KG1 (cell line): ENCODE measurements at places on chromosomes 6 and 20.

GRCh38 chr20:23120936-23121750, 35.0 kb upstream of the CD93 start:
- no peak for DNase-seq

DNA sequence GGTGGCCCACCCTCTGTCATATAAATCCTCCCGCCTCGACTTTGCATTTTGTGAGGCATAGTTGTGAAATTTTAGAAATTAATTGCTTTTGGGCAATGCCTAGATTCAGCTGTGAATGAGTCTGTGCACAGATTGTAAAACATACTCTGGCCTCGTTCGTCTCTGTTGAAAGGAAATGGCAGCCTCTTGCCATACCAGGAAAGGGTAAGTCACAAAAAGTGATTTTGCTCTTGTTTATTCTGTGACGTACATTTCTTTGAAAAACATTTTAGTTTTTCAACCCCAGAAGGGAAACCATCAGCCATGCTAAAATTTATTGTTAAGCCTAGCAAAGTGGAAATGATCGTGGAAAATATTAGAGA, 15.3 kb upstream of the EXOC2 start:
- DNase-seq, result no peak

DNA sequence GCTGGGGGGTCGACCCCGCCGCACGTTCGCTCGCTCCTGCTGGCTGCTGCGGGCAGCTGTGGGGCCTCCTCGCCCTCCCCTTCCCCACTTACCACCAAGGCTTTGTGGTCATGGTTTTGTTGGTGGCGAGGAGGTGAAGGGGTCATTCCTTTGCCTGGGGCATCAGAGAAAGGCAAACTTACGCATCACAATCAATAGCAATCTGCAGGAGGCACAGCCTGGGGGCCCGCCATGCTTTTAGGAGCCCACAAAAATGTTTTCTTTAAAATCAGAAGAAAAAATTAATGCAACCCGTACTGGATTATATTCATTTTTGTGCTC, 137.0 kb downstream of the IMPG1 start:
- no peak for DNase-seq

DNA sequence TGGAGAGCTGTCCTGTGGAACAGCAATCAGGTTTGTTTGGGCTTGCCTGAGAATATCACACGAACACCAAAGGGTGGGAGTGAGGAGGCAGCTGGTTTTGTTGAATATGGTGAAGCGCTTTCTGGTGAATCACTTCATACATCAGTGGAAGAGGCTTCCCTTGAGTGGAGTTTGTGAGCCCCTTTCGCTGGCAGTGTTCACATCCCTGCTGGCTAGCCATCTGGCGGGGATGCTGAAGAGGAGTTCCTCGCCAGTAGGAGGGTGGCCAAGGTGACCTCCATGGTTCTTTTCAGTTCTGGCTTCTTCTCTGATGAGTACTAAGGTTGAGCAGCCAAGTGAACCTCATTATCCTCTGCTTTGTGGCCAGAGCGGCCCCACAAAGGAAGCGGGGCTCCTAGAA, 37.7 kb upstream of the RNF8 start:
- DNase-seq, result no peak

DNA sequence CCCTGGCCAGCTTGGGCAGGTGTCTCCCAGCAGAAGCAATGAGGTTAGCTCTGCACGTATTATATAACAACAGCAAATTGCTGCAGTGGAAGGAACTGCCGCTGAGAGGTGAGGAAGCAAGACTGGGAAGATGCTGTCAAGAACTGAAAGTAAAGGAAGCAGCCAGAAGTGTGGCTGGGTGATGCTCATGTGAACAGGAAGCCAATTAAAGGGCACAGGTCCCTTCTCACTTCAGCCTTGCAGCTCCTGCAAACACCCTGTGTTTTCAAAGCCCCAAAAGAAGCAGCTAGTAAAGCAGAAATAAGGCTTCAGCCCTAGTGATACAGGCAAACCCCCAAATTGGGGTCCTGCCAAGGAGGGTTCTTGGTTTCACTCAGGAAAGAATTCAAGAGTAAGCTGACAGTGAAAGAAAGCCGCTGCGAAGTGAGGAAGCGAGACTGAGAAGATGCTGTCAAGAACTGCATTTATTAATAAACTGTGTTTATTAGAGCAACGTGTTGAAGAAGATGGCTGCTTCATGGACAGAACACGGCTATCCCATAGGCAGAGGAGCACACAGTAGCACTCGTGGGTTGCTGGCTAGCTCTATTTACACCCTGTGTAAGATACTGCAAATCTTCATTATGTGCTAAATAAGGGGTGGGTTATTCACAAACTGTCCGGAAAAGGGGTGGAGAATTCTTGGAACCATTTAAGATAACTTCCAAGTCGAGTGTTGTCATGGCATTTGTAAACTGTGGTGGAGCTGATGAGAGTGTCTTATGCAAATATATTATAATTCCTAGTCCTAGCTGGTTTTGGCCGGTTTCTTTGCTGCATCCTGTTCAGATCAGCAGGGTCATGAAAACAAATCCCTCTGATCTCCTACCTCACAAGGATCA, 152.2 kb downstream of the LINC00237 start:
- DNase-seq, result no peak

GRCh38 chr6:112910256-112910655, 563.1 kb downstream of the RFPL4B start:
- DNase-seq, result no peak

DNA sequence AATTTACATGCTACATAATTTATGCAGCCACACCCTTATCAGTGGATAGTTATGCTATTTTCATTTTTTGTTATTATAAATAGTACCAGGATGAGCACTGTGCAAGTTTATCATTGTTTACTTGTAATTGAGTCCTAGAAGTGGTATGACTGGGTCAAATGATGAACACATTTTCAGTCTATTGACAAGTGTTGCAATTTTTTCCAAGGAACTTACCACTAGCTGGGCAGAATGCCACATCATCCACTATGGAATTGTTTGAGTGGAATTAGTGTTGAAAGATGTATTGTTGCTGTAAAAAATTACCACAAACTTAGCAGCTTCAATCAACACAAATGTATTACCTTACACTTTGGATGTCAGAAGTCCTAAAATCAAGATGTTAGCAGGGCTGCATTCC, 38.1 kb upstream of the OPN5 start:
- DNase-seq, result no peak

DNA sequence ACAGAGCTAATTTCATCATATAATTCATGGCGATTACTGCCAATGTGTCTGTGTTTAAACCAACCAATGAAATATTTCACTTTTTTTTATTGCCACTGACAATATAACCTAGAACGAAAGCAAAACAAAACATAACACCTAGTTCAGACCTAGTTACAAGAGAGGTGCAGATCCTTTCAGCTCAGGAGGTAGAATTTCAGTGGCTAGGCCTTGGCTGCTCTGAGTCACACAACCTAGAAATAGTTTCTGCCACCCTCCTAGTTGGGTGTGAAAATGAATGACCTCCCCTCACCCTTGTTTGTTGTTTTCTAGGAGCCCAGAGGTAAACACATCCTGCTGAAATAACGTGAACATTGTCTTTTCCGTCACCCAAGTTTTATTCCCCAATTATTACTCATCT, 356.3 kb downstream of the HTR1B start:
- DNase-seq, result no peak

GRCh38 chr6:119183457-119183856, 105.0 kb upstream of the FAM184A start:
- no peak for DNase-seq

- DNase-seq, result no peak
These were observed 1.3 kb downstream of the LKAAEAR1 start for GRCh38 chr20:64082820-64083377.

DNA sequence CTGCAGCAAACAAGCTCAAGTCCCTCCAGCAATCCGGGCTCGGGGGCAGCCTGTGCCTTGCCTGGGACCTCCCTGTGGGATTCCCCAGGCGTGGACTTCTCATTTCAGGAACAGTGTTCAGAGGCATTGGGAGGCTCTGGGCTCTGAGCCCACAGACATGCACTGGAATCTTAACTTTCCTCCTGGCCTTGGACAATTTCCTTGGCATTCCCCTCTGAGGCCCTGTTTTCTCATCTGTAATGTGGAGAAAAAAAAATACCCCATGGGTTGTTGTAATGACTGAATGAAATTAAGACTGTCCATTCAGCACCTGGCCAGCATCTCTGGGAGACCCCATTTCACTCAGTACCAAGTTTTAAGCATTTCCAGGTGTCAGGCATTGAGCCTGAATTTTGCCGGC, 17.6 kb downstream of the BPIFB4 start:
- DNase-seq, result no peak

DNA sequence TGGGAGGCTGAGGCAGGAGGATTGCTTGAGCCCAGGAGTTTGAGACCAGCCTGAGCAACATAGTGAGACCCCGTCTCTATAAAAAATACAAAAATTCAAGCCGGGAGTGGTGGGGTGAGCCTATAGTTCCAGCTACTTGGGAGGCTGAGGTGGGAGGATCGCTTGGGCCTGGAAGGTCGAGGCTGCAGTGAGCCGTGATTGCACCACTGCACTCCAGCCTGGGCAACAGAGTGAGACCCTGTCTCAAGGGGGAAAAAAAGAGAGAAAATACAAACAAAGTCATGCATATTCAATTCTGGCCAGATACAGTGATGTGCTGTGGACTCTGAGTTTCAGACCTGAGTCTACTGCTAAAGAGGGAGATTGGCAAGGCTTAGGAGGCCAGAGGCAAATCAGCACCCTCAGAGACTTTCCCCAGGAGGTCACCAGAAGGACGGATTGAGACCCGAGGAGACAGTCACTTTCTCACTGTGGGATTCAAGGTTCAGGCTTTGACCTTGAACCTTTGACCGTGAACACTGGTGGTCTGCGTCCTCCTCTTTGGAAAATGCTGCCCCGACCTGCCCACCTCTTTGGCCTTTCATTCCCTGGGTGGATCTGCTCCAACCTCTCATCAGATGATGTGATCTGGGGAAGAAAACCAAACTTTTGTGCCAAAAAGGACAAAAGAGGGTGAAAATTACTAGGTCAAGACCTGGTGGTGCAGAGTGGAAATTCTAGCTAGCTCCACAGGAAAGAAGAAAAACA, 31.2 kb downstream of the TGM2 start:
- DNase-seq, result no peak

GRCh38 chr6:617456-618100, 39.3 kb downstream of the HUS1B start:
- no peak for DNase-seq

- DNase-seq, result no peak
These were observed 27.1 kb downstream of the AGPAT4 start for GRCh38 chr6:161246725-161247124.

- DNase-seq, result no peak
These were observed 25.7 kb downstream of the CPNE5 start for GRCh38 chr6:36813526-36813925.

GRCh38 chr20:17568972-17569521, 828 bp upstream of the DSTN start:
- DNase-seq, result no peak

DNA sequence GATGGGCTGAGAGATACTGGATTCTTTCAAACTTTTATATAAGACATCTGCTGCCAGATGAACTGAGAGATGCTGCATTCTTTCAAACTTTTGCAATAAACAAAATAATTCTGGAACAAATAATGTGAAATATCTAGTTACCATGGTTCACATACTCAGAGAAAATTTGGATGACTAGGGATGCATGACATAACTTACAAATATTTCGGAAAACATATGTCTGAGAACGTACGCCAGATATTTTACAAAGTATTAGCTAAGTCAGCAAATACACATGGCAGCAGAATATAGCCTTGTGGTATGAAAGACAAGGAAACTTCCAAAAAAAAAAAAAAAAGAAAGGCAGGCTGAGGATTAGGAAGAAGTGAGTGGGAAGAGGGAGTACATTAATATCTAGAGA, 113.3 kb upstream of the TRAF3IP2 start:
- no peak for DNase-seq

- no peak for DNase-seq
These were observed 10.7 kb upstream of the UQCC2 start for GRCh38 chr6:33722103-33722623.

DNA sequence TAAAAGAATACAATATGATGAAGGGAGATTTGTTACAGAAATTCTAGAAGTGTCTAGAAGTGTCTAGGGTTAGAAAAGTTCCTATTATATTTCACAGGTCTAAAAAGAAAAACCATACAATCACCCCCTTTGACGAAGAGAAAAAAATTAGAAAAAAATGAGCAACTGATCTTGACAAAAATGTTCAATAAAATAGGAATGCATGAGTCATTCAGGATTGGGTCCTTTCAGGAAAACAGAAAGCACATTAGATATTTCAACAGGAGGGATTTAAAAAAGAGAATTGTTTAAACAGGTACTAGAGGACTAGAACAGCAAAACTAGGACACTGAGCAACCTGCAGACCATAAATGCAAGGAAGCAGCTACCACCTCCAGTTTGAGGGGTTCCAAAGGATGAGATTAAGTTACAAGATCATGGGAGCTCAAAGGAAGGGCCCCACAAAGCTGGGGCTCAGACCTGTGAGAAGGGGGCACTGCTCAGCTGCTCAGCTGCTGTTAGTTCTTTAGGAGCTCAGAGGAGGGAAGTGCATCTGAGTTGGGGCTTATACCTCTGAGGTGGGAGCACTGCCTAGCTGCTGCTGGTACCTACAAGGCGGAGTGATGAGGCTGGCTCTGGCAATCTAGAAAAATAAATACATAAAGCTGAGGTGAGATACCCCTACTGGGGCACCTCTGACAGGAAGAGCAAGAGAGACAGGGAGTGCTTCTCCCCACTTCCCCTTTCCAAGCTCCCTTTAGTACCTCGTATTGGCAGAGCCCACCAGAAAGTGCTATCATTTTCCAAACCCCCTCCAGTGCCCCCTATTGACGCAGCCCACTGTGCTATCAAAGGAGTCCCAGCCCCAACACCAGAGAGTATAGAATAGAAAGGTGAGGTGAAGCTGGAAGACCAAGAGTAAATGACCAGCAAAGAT, 27.1 kb upstream of the BEND6 start:
- no peak for DNase-seq

GRCh38 chr6:69918813-69919475, 52.6 kb downstream of the COL19A1 start:
- DNase-seq, result no peak

DNA sequence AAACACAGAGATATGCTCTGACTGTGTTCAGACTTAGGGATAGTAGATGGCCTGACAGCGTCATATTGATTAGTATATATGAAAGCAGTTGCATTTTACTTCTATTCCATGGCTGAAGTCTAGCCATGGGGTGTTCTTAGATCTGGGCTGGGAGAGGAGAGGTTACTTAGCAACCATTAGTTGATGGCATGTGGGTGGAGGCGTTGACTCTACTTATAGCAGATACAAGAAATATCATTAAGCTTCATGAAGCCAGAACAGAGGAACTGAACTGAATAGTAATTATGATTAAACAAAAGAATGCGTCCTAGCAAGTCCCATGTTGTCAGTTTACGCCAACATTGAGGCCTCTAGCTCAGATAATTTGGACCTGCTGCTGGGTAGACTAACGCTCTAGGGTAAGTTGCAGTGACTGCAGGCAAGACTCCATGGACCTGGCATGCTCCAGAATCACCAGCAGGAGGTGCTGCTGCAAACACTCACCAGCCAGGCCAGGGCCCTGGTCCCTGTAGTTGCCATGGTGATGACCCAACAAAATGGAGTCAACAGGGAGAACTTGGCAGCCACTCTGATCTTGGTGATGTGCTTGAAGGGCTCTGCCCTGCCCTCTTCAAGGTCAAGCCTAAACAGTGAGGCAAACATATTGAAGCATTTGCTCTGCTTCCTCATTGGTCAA, 477.3 kb downstream of the PREX1 start:
- no peak for DNase-seq
